ENCODE measurements at places on chromosomes 16 and 17.
A peak's percentile ranks its signal among the peaks of the same experiment; 100 is the strongest.

DNA sequence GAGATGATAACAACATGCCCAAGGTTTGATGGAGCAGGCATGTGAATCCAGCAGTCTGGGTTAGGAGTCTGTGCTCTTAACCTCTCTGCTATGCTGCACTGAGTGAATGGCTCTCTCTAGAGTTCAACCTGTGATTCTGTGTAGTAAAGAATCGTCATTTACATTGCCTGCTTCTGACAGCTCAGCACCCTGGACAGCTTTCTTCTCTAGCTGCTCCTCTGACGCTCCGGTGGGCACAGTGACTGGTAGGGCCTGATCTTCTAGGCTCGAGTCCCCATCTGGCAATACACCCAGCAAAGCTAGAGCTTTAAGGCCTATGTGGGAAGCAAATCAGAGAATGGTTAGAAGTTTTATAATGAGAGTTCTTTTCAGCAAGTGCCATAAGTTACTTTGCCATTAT, 85.3 kb upstream of the ATP2A3 start:
- no peak for DNase-seq

DNA sequence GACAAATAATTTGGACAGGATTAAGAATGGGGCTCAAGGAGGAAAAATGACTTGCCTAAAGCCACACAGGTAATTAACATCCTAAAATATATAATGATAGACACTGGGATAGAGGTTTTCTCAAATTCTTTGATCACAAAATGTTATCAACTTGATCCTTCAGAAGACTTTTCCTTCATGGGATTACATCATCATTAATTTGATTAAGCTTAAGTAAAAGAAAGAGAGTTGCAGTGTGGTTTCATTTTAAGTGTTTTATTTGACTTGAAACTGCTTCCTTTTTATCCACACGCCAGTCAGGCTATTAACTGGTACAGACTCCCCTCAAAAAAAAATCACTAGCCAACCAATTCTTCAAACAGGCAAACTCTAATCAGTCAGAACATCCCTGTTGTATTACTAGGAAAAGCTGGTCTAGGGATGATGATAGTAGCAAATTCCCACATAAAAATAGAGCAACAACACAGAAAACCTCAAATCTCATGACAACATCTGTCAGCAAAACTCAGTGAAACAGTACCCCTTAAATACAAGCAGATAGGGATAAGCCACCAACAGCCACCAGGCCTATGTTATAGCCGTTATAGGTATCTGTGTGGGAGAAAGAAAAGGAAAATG, 32.5 kb downstream of the AKAP10 start:
- no peak for DNase-seq

GRCh38 chr17:72363089-72363610, 242.3 kb downstream of the SOX9 start:
- DNase-seq, result no peak

DNA sequence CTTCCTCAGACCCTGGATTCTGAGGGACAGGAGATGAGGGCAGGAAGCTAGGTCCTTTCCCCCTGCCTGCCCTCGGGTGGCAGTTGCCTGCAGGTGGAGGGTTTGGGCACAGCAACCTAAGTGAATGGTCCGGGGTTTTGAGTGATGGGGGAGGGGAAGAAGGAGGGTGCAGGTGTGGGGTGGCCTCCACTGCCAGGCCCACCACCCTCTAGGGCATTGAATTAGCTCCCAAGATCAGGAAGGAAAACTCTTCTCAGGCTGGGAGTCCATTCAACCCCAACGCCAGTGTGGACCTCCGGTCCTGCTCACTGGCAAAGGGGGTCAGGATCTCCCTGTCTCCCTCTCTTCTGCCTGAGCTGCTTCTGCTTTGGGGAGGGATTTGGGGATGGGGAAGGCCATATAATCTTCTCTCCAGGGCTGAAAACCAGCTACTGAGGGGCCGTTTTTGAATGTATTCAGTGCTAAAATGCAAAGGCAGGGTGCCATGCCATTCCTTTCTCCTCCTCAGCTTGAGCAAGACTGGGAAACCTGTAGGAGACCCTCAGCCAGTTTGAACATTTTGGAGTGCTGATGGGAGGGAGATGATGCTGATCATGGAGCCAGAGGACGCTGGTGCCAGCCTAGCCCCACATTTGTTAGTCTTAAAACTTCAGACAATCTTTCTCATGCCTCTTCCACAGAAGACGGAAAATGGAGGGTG, 18.8 kb downstream of the GRB7 start:
- DNase-seq, result no peak

- no peak for DNase-seq
Measured at GRCh38 chr16:86457501-86458148, 52.7 kb upstream of the FOXF1 start.

DNA sequence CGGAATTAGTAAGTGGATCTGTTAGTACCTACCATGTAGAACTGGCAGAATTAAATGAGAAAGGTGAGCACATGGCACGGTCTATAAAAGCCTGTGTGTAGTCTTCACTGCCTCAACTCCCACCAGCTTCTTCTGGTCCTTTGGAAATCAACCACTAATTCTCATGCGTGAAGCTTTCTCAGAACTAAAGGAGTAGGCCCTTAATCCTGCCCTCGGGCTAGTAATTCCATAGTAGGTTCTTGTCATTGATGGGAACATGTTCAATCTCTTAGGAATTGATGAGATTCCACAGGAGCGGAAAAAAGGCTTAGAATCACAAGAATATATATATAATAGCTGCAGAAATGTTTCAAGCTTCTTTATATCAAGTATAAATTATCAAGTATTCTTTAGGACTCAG, 21.7 kb downstream of the CDR2 start:
- DNase-seq, result no peak

DNA sequence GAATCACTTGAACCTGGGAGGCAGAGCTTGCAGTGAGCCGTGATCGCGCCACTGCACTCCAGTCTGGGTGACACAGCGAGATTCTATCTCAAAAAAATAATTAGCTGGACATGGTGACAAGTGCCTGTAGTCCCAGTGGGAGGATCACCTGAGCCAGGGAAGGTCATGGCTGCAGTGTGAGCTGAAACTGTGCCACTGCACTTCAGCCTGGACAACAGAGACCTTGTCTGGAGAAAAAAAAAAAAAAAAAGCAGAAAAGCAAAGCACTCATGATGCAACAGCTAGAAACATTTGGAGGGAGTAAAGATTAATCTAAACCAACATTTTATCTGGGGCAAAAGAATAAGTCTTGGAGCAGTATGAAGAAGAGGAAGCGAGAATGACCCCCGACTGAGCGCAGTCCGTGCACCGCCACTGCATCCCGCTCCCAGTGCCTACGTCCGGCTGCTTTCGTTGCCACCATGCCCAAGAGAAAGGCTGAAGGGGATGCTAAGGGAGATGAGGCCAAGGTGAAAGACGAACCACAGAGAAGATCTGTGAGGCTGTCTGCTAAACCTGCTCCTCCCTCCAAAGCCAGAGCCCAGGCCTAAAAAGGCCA, 8.2 kb downstream of the PRPSAP1 start:
- no peak for DNase-seq

- no peak for DNase-seq
Measured at GRCh38 chr16:14119799-14120198, 48.7 kb downstream of the MRTFB start.

DNA sequence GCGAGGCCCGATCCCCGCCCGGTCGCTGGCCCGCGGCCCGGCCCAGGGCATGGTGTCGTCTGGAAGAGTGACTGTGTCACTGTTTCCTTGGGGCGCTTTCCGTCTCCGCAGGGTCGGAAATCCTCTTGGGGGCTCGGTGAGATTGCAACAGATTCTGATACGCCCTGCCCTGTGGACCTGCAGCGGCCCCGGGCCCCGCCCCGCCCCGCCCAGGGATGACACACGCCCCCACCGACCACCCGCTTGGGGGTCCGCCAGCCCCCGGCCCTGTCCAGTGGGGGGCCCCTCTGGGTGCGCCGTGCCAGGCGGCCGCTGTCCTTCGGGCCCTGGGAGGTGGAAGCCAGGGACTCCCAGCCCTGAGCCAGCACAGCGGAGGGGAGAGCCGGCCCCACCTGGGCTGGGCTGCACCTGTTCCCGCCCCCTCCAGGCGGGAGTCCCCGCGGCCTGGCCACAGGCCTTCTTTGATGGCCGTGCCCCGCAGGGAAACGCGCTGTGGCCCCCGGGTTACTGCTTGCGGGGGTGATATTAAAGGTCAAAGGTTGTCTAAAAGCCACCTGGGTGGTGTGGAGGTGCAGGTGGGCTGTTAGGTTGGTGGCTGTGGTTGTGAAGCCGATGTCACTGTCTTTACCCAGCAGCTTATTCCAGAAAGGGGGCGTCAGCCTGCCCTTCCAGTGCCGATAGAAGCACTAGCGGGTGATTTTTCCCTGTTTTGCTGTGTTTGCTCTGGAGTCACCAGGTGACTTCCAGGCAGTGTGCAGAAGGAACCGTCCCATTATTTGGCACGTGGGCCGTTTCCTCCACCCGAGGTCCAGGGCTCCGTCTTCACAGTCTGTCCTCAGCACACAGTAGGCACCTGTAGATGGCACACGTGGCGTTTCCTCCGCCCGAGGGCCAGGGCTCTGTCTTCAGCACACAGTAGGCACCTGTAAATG, 752 bp downstream of the TBC1D24 start:
- no peak for DNase-seq

DNA sequence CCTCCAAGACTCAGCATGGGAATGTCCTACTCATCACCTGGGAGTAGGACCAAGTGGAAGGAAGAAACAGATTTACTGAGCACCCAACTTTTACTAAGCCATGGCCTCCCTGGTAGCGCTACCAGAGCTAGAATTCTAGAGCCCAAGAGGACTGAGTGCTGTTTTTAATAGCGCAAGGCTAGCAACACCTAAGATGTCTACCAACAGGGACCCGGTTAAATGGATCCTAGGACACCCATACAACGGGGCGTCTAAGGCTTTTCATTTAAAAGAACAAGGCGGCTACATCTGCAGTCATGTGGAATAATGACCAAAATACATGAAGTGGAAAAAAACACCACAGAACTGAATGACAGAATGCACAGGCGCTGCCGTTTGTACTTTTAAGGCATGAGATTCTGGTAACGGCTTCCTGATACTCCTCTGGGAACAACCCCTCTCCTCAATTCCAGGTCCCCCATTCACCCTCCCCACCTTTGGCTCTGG, 5.1 kb downstream of the GGA2 start:
- DNase-seq, result no peak

DNA sequence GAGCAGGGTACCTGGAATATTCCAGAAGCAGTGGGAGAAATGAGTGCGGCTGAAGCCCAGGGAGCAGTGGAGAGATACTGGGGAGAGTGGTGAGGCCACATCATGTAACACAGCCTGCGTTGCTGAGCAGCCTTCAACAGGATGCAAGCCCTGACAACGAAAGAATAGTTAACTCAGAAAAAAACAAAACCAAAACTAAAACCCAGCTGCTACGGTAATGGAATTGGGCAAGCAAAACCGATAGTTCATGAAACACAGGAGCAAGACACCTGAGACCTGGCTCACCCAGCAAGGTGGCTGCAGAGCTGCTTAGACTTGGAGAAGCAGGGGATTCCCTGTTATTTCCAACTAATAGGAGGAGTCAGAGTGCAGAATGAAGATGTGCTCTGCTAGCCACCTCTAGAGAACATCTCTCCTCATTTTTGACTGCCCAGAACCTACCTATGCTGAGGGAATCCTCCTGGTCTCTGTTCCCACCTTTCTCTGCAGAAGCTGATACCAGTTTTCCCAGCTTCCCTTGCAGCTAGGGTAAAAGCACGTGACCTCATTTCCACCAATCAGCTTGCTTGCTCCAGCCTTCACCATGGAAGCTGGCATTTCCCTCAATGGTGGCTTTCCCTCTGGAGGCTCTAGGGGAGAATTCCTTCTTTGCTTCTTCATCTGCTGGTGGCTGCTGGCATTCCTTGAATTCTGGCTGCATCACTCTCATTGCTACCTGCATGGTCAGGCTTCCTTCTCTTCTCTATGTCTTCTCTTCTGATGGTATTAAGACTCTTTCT, 59.4 kb upstream of the XYLT1 start:
- DNase-seq, result peak; percentile 8

DNA sequence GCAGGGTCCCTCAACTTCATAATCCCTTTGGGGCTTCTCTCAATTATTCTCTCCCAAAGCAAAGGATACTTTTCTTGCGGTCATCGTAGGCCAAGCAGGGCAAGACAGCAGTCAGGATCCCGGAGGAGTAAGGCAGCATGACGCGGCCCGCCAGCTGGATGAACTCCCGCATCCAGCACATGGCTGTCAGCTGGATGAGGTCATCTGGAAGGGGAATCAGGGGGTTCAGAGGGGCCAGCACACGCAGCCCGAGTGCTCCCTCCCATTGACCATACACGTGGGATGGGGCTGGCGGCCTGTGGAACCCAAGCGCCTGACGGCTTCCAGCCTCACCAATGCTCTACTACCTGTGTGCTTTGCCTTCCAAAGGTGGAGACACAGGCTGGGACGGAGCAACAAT, 19.2 kb downstream of the VAC14 start:
- DNase-seq, result no peak

- DNase-seq, result no peak
Measured at GRCh38 chr16:22139008-22139407, 23.3 kb upstream of the SDR42E2 start.

DNA sequence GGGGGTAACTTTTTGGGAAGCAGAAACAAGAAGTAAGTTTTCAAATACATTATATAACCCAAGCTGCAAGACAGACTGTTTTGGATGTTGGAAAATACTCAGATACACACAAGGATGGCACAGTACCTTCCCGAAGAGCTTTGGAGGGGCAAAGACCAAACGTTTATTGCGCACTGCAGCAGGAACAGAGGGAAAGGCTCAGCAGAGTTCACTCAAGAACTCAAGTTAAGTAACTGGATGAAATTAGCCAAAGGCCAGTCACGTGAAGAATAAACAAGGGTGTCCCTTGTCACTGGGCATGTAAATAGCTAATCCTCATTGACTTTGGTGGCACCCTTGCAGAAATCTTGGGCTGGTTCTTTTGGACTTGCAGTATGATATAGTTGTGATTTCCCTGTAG, 2.8 kb downstream of the PDK2 start:
- no peak for DNase-seq

DNA sequence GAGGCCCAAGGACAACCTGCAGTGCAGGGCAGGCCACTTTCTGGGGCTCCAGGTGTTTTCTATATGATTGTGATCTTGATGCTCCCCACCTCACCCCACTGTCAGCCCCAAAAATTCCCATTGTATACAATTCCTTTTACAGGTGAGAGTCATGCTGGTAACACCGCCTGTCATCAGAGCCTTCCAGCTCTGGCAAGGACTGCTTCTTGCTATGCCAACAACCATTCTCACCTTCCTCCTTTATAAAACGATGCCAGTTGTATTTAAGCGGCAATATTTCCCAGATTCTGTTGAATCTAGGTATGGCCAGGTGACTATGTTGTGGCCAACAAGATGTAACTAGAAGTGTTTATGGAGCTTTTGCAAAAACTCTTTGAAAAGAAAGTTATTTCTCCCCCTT, 30.4 kb upstream of the CALB2 start:
- no peak for DNase-seq

- DNase-seq, result peak; percentile 20
Measured at GRCh38 chr16:252366-253337, 18.0 kb downstream of the FAM234A start.

- DNase-seq, result no peak
Measured at GRCh38 chr17:17946093-17946492, 26.1 kb downstream of the TOM1L2 start.

Measured in stimulated activated CD4-positive, alpha-beta T cell treated with anti-CD3 and anti-CD28 coated beads, Interleukin-4, amount 100 ng/mL, for 1 hour (primary cell).